A549 treated with GW870086 at 1 μM for 4 hours (cell line): ENCODE measurements at places on chromosomes 4 and X. TPM values are rescaled to one million over a fixed set of nuclear protein-coding genes. Genes with fewer than 3 reads are reported as not detected.

SMIM43 gene
- total RNA-seq: 0.23 to 0.49 TPM (median 0.28 TPM) in 5 replicates

SOX3 gene
- total RNA-seq: 0.07 TPM in 1 of 5 replicates, not detected in the others

P2RY10 gene
- not detected in 5 replicates for total RNA-seq

DMRTC1 gene
- not detected in 5 replicates for total RNA-seq

SHISA3 gene
- total RNA-seq: 0.06 to 0.07 TPM in 2 of 5 replicates, not detected in the others

CCDC110 gene
- not detected in 5 replicates for total RNA-seq

FAM47E gene
- total RNA-seq: 0.09 to 0.32 TPM (median 0.22 TPM) in 4 of 5 replicates, not detected in the other

STBD1 gene
- 9.5 to 11.5 TPM (median 10.1 TPM) in 5 replicates for total RNA-seq

NLGN4X gene
- 0.02 TPM in 1 of 5 replicates, not detected in the others for total RNA-seq

MAGED4B gene
- total RNA-seq: 7.4 to 18.5 TPM (median 12.2 TPM) in 5 replicates
